Right ventricle myocardium inferior (tissue), 1 donor: ENCODE measurements at places on chromosomes 2 and 18.

GRCh38 chr2:144466637-144467036 is 53.3 kb downstream of the ZEB2 start:
- DNase-seq: no peak

DNA sequence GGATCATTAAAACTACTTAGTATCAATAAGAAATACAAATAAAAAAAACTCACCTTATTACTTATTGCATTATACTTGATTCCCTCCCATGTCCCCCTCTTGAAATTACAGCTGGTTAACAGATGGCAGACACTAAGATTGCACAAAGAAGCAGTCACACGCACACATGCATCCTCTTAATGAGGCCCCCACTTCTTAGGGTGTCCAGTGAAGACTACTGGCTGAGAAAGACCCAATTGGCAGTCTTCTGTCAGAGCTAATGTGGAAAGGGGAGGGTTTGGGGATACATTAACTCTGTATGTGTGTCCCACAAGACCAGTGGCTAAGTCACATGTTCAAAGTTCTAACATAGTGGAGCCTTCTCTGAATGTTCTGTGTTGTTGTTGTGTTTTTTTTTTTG is 210.7 kb downstream of the MTX2 start:
- DNase-seq: no peak

DNA sequence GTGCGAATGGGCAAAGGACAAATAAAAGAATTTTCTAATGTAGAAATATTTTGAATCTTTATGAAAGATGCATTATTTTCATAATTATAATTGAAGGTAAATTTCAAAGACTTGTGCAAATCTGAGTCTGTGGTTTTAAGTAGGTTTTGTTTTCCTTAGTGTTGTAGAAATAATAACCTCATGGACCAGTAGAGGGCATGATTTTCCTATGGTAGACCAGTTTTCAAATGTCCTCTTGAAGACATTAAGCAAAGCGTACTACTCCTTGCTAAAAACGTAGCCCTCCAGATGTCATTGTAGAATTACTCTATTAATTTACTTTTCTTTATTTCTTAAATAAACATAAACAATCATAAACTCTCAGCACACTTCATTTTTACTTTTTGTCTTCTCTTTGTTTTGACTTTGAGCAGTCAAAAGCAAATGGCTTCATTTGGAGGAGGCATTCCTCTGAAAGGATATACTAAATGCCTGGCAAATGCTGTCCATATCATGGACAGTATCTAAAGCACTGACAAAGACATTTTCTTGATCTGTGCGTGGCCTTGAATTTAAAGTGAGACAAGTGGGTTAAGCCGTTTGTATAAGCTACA is 85.8 kb upstream of the FAM237A start:
- no peak for DNase-seq

DNA sequence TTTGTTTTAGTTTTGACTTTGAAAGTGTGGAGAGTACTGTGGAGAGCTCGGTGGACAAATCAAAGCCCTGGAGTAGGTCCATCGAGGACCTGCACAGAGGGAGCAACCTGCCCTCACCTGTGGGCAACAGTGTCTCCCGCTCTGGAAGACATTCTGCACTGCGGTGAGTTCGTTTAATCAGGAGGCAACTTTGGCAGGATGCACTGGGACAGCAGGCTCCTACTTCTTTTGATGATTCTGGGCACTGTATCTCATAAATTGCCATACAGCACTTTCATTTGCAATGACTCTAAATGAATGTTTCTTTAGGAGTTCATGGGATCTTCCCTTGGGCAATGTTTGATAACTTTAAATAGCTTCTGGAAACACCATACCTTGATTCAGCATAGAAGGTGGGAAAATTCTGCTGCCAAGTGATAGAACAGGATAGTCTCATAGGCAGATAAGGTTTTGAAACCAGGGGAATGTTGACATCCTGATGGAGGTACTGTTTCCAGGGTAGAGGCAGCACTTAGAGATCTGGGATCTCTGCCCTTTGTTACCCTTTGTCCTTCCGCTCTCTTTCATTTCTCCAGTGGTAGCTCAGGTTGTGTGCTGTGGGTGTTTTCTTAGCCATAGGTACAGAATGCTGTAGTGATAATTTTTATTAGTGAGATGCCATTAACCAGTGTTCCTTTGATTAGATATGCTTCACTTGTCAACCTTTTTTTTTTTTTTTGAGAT is 156.2 kb downstream of the PRPF40A start:
- no peak for DNase-seq

DNA sequence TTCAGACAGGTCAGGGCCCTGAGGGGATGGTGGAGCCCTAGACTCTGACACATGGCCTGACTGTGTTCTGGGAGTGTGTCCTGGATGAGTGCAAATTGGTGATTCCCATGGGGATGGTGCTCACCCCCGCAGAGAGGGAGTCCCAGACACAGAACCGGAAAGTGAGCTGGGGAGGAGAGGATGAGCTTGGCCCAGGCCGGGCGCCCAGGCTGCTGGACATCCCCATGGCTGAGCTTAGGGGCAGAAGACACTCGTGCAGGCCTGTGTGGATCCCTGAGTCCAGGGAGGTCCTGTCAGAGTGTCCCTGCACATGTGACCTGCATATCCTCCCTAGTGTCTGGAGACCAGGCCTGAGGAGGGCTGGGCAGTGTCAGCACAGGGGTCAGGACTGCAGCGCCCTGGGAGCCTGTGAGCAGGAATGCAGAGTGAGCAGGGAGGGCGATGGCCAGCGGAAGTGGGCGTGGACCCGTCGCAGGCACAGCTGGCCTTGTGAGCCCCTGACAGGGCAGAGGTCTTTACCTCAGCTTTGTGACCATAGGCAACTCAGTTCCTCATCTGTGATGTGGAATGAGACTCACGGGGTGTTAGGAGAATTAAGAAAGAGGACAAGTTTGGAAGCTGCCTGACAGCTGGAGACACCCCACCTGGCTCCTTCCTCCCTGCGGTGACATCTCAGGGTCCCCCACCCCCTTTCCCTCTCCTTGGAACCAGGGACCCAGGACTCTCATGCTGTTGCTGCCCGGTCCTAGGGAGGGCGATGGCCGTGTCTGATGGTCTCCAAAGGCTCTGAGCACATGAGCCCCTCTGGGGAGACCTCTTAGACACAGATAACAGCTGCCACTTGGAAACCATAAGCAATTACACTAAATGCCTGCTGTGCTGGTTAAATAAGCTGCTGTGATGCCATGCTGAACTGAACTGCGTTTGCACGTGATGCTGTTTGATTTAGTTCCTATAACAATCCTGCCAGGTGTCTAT is 62.6 kb upstream of the HS6ST1 start:
- no peak for DNase-seq
